ENCODE measurements at places on chromosomes 2 and 18.
A peak's percentile ranks its signal among the peaks of the same experiment; 100 is the strongest.

- DNase-seq = no peak
These were observed 444.9 kb upstream of the MAP2 start for GRCh38 chr2:208978946-208979345.

GRCh38 chr2:230601510-230601909 lies 111.1 kb upstream of the CAB39 start:
- DNase-seq = no peak

DNA sequence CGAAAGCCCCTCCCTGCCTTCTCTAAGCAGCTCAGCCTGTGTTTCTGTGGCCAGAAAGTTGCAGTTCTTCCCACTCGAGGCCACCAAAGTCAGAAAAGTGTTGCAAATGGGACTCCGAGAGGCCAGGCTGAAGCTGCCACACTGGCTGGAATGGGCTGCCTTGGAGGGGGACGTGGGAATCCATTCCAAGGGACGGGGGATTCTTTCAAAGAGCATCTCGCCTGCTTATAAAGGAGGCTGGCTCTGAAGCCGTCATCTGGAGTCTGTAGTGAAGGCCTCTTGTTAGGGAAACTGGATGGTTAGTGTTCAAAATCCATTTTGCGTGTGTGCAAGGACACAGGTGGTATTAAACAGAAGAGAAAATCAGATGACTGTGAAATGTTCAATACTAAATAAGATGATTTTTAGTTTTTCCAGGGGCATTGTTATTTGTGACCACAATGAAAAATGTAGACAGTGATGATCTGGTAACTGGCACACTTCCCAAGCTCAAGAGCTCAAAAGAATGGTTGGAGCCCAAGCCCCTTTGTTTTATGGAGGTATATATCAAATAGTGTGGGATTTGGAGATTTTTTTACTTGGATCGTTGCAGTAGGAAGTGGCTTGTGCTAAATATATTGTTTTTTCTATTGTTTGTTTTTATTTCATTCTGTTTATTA lies 782 bp downstream of the FAM228B start:
- no peak for DNase-seq

DNA sequence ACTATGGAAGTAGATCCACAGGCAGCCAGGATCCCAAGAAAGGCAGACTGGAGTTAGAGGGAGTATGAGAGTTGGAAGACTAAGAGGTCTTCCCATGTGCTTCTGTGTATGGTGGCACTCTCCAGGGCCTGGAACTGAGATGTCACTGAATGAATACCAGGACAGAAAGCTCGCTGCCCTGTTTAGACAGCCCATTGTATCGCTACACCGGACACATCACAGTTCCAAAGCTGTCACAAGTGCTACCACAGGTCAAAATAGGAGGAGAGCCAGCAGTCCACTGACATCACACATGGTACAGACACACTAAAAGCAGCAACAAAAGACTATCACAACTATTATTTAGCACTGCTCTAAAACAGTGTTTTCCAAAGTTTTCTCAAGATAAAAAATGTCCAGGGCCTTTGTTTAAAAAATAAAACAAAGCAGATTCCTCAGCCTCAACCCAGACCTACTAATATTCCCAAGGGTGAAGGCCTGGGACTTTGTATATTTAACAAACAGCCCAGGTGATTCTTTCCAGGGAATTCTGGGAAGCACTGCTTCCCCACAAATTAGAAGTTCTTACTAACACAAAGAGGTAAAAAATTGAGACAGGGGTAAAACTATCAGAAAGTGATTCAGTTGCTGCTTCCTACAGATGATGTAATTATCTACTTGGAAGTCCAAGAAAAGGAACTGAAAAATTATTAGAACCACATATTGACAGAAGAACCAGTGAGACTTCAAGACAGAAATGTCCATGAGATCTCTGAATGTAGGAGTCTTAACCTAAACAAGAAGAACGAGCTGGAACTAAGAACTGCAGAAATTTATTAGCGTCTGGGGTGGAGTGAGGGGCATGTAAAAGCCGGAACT lies 116.0 kb downstream of the DTNB start:
- DNase-seq = no peak

DNA sequence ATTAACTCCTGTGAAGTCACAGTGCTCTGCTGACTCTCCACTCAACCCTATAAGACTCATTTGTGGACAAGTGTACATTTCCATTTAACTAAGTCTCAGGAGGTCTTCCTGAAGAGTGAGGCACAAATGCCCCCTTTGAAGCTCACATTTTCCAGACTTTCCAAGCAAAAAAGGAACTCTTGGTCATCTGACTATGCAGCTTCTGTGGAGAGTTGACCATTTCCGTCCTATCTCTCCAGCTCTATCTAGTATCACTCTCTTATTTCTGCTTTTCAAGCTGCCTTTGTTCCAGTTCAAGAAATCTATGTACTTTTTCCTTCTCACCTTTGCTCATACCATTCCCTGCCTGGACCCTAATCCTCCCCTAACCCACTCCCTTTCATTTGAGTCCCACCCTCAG lies 77.0 kb downstream of the ANTXR1 start:
- no peak for DNase-seq

- no peak for DNase-seq
These were observed at the start of gene SLC5A7 for GRCh38 chr2:107986278-107987217. Gene SLC5A7, plus strand, starts transcription at chr2:107986524. Its CDS starts 1,632 bp downstream, at chr2:107988156.

DNA sequence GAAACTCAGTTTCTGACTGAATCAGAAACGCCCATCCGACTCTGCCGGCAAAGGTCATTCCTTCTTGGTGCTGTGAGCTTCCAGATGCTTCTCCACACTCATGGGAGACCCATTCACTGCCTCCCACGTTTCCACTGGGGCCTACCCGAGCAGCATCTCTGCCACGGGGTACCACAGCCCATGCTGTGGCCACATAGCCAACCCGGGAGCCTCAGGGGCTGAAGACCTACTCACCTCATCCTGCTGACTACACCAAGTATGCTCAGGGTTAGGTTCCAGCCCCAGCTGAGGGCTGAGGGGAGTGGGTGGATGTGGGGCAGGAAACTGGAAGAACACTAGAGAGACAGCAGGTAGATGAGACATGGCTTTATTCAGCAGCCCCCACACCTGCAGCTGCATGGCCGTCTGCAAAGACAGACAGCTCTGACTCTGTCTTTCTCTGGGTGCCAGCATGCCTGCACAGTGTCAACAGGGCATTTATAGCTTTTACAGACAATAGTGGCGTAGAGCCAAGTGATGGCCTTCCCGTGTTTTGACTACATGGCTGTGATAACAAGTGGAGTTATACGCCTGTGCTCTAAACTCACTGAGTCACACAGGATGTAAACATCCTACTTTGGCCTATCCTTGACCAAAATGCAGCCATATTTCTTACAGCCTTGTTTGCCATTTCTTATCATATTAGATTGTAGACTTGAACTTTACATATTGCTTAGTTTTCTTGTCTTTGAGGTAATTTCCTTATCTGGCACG lies 16.5 kb upstream of the KLHL23 start:
- DNase-seq = no peak

GRCh38 chr2:120771111-120771780 lies 35.6 kb downstream of the GLI2 start:
- no peak for DNase-seq

GRCh38 chr18:12656605-12656937 lies 1.3 kb downstream of the SPIRE1 start:
- no peak for DNase-seq

- DNase-seq = no peak
These were observed 93.3 kb downstream of the MAP4K4 start for GRCh38 chr2:101790857-101791256.

DNA sequence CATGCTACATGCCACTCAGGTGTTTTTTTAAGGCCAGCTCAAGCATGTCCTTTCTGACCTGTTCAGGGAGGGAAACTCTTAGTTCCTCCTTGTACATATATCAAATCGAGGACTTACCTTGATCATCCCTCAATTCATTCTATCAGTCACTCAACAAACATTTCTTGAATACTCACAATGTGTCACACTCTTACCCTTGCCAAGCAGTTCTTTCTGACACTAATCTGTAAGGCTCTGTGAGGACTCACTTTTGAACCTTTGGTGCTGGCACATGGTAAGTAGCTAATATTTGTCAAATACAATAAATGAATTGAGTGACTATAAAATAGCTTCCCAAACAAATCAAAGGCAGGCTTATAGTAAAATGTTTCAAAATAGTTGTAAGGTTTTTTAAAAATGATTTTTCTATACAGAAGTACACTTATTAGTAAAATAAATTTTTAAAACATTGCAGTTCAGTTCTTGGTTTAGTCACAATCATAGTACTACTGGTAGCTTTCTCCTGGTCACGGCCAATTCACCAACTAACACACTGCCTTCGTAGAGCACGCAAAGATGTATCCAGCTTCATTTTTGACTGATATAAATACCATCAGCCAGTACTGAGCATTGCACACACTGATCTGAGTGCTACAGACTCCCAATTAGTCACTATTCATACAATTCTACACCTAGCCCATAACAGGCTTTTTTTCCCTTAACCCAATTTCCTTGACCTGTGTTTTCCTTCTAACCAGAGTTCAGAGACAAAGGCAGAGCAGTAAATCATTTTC lies 50.9 kb downstream of the ZEB2 start:
- DNase-seq = no peak

GRCh38 chr2:47456851-47457250 lies 53.9 kb downstream of the MSH2 start:
- no peak for DNase-seq

GRCh38 chr2:173713904-173714555 lies 251.1 kb downstream of the SP3 start:
- DNase-seq = no peak

DNA sequence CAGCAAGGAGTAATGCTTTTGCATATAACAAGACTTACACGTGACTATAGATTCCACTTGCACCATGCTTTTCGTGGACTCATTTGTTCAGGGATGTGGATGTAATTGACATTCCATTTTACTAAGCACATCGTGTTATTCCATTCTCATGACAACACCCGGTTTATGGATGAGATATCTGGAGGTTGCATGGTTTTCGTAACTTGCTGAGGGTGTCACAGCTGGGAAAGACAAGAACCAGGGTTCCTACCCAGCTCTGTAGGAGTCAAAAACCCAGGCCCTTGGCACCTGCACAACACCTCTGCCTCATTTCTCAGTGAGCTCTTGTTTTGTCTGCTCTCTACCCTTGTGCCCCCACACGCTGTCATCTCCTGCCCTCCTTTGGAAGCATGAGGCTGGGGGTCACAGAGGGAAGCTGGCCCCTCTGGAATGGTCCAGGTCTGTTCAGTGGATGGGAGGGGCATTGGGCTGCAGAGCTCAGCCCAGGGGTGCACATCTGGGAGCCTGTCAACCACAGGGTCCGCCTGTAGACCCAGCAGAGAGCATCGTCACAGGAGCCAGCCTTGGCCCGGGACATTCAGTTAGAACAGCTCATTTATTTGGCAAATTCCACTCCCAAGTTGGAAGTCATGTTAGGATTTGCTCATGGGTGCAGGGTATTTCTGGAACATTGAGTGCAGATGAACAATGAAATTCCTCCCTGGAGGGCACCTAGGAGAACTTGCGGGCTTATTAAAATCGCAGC lies 120.1 kb upstream of the TWIST2 start:
- no peak for DNase-seq

- no peak for DNase-seq
These were observed 51.7 kb downstream of the NOP58 start for GRCh38 chr2:202317080-202317857.

DNA sequence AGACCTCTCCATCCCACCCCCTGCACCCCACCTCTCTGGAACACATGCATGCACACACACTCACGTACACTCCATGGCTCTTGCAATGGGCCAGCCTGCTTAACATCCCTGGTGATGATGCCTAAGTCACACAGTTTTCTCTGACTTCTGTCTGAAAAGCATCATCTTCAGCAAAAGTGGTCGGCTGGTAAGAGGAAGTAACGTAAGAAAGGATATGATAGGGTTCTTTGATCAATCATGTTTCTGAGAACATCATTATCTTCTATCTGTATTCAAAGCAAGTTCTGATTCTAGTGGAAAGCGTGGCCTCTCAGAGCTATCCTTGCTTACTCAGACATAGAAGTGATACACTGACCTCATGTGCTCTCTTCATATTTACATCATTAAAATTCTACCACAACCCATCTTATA lies 11.4 kb upstream of the NDUFV2 start:
- peak; percentile 55 for DNase-seq

DNA sequence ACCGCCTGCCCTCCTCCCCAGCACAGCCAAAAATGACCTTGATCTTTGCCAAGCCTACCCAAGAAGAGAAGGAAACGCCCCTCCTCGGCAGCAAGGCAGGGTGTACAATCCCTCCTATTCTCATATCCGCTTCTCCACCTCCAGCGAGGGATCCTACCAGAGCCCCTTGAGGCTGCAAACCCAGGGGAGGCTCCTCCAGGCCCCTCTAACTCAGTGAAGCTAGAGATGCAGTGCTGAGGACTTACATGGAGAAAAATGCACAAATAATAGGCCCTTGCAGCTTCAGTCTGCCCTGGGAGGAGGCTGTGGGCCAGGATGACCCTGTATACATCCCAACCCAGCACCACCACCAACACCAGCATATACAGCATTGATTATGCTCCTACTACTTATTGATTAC lies 46.9 kb upstream of the POMC start:
- DNase-seq = no peak

DNA sequence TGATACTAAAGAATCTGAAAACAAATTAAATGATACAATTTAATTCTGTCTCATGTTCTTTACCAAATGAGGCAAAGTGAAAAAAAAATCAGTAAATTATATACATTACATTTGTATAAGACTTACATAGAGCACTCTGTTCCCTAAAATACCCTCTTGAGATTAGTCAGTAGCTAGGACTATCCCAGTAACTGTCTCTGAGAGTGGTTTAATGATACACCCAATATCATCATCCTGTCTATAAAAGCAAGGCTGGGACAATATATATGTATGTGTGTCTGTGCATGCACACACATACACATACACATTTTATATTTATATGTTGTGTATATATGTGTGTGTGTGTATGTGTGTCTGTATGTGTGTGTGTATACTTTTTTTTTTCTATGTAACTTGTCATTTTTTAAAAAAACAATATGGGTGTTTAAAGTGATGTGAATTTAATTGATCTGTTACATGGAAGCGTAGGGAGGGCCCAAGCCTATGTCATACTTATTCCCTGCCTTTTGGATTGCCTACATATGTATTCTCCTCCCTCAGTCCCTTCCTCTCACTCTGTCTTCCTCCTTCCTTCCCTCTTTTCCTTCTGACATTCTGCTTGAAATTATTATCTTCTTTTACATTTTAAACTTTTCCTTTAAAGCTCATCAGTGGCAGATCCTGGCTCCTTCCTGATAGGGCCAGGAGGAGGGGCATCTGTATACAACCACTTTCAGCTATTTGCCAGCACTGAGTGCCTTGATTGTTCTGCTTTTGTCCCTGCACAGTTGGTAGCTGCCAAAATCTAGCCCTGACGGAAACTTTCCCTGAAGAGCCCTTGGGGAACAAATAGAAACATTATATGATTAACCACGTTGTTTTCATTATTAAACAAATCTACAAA lies 6.8 kb downstream of the ASXL3 start:
- no peak for DNase-seq

GRCh38 chr18:79962311-79962710 lies 2.1 kb upstream of the HSBP1L1 start:
- no peak for DNase-seq

DNA sequence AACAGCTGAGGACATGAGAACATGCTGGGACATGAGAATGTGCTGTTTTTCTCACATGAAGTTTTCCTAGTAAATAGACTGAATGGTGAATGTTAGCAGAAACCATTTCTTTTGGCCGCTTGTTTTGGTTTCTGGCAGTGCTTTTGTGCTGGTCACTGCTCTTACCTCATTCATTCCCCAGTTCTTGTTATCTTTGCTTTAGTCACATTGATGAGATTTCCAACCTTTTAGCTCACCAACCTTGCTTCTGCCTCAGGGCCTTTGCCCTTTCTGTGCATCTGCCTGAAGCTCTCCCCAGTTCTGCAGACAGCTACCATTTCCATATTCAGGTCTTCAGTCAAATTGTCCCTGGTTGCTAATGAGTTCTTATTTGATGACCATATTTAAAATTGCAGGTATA lies 91.6 kb downstream of the PTPRM start:
- DNase-seq = no peak
